ENCODE measurements at places on chromosomes 2 and 18. TPM values are rescaled to one million over a fixed set of nuclear protein-coding genes. Genes with fewer than 3 reads are reported as not detected.

DNA sequence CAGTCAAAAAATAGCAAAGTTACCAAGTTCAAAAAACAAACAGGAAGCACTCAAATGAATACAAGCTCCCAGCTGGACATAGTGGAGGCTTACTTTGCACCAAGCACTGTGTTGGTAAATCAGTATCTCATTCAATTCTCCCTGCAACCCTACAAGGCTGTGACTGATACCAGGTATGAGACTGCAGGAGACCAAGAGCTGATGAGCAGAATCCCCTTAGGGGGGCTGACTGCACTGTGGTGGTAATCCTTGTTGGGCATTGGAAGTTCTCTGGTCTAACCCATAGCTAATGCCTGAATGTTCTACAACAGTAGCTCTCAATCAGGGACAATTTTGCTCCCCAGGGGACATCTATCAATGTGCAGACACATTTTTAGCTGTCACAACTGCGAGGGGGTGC, 26.0 kb downstream of the CDH2 start:
- H3K4me3 ChIP-seq: no peak overlapping the region
- no peak for DNase-seq
- H3K27ac ChIP-seq: no peak overlapping the region
- H3K36me3 ChIP-seq: no peaks in the 10 kb centered on the region
- no peaks in the 10 kb centered on the region for H3K4me1 ChIP-seq
- no peaks in the 10 kb centered on the region for H3K27me3 ChIP-seq

DNA sequence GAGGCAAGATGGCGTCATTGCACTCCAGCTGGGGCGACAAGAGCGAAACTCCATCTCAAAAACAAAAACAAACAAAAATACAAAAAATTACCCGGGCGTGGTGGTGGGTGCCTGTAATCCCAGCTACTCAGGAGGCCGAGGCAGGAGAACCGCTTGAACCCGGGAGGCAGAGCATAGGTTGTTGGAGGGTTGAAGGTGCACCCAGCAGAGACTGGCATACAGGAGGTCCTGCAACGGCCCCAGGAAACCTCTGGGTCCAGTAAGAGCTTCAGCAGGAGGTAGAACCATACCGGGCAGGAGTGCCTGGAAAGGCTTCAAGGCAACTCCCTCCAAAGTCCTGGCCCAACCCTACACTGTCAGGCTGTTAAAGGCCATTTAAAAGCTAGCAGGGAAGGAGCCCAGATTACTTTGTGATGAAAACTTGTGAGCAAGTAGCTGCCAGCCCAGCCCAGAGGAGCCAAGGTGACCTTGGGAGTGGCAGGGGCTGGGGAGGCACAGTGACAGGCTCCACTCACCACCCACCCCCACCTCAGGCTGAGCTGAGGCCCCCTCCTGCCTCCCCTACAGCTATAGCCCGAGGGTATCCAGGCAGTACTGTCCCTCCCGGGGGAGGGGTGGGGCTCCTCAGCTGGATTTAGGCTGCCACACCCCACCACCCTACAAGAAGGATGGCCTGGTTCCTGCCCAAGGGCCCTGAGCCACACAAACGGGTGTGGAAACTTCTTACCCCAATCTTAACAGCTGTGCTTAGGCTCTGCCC, 28.1 kb downstream of the TFCP2L1 start:
- H3K27me3 ChIP-seq: no peaks in the 10 kb centered on the region
- H3K4me1 ChIP-seq: no peaks in the 10 kb centered on the region
- no peak for DNase-seq
- no peak overlapping the region for H3K4me3 ChIP-seq

- no peak for DNase-seq
- H3K27me3 ChIP-seq: no peaks in the 10 kb centered on the region
- no peaks in the 10 kb centered on the region for H3K36me3 ChIP-seq
These were observed 114.4 kb upstream of the DTNA start for GRCh38 chr18:34595690-34596089.

The TCF23 gene
- total RNA-seq: not detected

- no peaks in the 10 kb centered on the region for H3K27me3 ChIP-seq
- DNase-seq: no peak
- peaks cover 14% of the 10 kb centered on the region for H3K4me1 ChIP-seq
These were observed 6.0 kb downstream of the DDX18 start for GRCh38 chr2:117820444-117820843.

The RMND5A gene
- 57.7 TPM for total RNA-seq

DNA sequence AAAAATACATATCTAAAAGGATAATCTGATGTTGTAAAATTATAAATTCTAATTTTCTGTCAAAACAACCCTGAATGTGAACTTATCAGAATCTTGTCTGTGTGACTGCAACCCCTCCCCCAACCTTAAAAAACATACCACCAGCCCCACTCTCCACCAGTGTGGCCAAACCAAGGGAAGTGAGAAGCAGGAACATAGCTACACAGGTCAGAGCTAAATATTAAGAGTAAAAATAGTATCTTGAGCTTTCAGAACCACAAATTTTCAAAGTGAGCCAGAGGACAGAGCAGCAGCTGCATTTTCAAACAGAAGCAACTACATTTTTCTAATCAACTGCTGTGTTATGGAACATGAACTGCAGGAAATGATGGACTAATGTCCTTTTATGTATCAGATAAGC, 156.7 kb downstream of the SLC4A10 start:
- H3K4me1 ChIP-seq: no peaks in the 10 kb centered on the region
- no peak for DNase-seq
- H3K36me3 ChIP-seq: no peaks in the 10 kb centered on the region
- H3K27me3 ChIP-seq: no peaks in the 10 kb centered on the region
- no peak overlapping the region for H3K27ac ChIP-seq

The FBLN7 gene
- 2.1 TPM for total RNA-seq

DNA sequence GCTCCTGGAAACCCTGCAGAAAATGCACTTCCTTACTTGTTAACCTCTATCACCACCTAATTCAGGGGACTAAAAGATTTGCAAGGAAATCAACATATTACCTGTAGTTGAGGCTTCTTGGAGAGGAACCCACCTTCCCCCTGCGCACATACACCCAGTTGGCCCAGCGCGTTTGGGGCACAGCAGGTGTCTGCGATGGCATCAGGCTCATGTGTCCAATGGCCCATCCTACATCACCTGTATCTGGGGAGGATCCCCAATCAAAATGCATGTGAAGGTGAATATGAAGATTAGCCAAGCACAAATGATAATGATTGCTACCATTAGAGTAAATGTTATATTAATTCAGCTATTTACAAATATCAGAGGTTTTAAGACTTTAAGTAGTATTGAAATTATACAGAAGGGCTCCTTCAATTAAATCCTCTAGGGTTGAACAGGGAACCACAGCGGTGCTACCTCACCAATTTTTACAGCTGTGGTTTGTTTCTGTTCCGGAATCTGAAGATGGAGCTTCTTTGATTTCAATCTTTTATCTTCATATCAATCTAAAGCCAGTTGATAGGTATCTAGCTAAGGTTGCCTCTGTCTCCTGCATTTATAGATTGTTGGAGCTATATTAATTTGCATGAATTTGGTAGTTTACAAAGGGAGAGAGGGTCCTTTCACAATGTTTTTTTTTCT, 486.0 kb downstream of the RNF144A start:
- H3K27ac ChIP-seq: no peak overlapping the region
- H3K4me3 ChIP-seq: no peak overlapping the region
- H3K27me3 ChIP-seq: peaks cover 3% of the 10 kb centered on the region
- H3K4me1 ChIP-seq: peaks cover 10% of the 10 kb centered on the region

GRCh38 chr2:111121028-111121827, 514 bp downstream of the BCL2L11 start:
- peaks cover 14% of the 10 kb centered on the region for H3K36me3 ChIP-seq
- peak; percentile 15 for DNase-seq

DNA sequence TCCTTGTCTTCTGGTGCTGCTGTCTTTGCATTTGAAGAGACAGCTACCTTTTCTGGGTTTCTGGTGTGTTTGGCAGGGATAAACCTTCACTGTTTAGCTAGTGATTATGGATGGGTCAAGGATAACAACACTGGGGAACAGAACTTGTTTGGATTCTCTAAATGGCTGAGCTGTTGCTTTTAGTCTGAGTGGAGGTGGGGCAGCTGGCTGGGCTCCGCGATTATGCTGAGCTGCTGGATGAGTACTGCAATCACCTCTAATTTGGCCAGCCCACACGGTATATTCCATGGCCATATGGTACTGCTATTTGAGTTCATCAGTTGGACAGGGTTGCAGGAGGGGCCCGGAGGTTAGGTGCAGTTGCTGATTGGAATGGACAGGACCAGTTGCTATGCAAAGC, 361.6 kb upstream of the TFPI start:
- H3K4me3 ChIP-seq: no peak overlapping the region
- H3K36me3 ChIP-seq: no peaks in the 10 kb centered on the region
- H3K27me3 ChIP-seq: no peaks in the 10 kb centered on the region
- no peaks in the 10 kb centered on the region for H3K4me1 ChIP-seq

DNA sequence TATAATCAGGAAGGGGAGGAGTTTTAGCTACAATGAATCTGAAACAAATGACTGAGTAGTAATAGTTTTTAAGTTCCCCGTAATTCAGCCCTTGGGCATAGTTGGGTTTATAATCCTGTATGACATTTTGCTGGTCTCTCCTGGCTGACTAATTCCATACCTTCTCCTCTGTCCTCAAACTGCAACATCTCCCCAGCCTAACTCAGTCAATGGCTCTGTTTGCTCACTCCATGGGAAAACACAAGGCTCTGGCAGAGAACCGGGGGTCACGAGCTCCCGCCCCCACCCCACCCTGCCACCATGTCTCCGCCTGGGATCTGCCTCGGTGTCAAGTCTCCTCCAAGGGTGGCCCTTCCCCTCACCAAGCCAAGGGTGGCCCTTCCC, 168.6 kb downstream of the HDAC4 start:
- peaks cover 29% of the 10 kb centered on the region for H3K4me1 ChIP-seq
- no peak overlapping the region for H3K27ac ChIP-seq
- no peaks in the 10 kb centered on the region for H3K27me3 ChIP-seq
- no peaks in the 10 kb centered on the region for H3K36me3 ChIP-seq

All from CD8-positive, alpha-beta memory T cell (primary cell).